ENCODE measurements at places on chromosomes 1 and 21. TPM values are rescaled to one million over a fixed set of nuclear protein-coding genes. Genes with fewer than 3 reads are reported as not detected.

DNA sequence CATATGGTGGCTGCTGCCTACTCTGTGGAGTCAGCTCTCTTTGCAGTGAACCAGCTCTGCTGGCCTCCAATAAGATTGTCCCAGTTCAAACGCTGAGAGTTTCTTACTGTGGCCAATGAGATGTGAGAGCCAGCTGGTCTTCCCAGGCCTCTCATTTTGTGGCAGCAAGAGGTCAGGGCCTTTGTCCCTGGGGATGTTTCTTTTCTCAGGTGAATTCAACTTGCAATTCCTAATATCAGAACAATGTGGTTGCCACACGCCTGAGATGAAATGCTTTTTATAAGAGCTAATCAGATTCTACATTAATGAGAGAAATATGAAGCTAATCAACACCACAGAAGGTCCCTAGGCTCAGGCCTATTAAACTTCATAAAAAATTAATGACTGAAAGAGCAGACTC is 660.1 kb upstream of the CAMK1G start:
- DNase-seq: no peak
- no peaks in the 10 kb centered on the region for H3K27me3 ChIP-seq
- H3K36me3 ChIP-seq: no peaks in the 10 kb centered on the region
- no peaks in the 10 kb centered on the region for H3K4me1 ChIP-seq

DNA sequence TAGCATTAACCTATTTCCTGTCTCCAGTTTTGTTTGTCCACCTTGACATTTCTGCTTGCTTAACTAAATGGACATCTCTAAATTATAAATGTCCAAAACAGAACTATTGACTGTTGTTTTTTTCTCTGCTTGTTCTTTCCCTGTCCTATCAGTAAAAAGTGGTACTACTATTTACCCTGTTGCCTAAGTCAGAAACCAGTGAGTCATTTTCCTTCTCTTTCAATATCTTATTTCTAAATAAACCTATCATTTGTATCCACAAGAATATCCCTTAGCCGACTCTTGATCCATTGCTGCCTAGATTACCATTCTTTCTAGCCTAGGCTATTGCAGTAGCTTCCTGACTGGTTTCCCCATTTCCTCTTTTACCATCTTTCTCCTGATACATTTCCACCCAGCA is 22.5 kb downstream of the MIER1 start:
- H3K27ac ChIP-seq: no peak overlapping the region
- no peak overlapping the region for H3K4me3 ChIP-seq
- no peak for DNase-seq
- H3K27me3 ChIP-seq: no peaks in the 10 kb centered on the region
- peaks cover 35% of the 10 kb centered on the region for H3K4me1 ChIP-seq

GRCh38 chr1:117696561-117696960 is 90.7 kb downstream of the TENT5C start:
- H3K4me1 ChIP-seq: no peaks in the 10 kb centered on the region
- H3K27ac ChIP-seq: peak overlapping the region; percentile 21
- DNase-seq: no peak
- H3K36me3 ChIP-seq: no peaks in the 10 kb centered on the region
- H3K4me3 ChIP-seq: no peak overlapping the region
- no peaks in the 10 kb centered on the region for H3K27me3 ChIP-seq

- H3K4me3 ChIP-seq: no peak overlapping the region
- no peaks in the 10 kb centered on the region for H3K4me1 ChIP-seq
- H3K27me3 ChIP-seq: no peaks in the 10 kb centered on the region
- H3K36me3 ChIP-seq: no peaks in the 10 kb centered on the region
These were observed 29.1 kb upstream of the IGSF5 start for GRCh38 chr21:39715804-39716397.

The CLDN14 gene
- not detected for total RNA-seq

The FLG2 gene
- total RNA-seq: not detected

All from lower lobe of right lung (tissue), 2 donors.